Calu3 (cell line): ENCODE measurements at places on chromosomes 4 and X. TPM values are rescaled to one million over a fixed set of nuclear protein-coding genes. Genes with fewer than 3 reads are reported as not detected.

DNA sequence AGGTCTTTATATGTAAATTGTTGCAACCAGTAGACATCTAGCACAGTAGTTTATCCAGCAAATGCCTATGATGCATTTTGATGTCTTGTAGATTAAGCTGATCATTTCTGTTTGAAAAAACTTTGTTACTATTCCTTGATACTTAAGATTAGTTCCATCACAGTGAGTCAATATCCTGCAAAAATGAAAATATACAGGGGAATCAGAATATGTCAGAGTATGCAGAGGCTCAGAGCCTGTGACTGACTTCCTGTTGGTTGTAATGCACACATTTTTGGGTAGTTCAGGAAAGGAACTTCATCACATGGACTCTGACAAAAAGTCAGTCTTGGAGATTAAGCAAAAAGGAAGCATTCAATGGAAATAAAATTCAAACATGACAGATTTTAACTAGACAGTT lies 815.5 kb downstream of the FAT4 start:
- no peak for DNase-seq

GRCh38 chr4:187417721-187418120 lies 577.9 kb upstream of the ZFP42 start:
- DNase-seq = no peak

DNA sequence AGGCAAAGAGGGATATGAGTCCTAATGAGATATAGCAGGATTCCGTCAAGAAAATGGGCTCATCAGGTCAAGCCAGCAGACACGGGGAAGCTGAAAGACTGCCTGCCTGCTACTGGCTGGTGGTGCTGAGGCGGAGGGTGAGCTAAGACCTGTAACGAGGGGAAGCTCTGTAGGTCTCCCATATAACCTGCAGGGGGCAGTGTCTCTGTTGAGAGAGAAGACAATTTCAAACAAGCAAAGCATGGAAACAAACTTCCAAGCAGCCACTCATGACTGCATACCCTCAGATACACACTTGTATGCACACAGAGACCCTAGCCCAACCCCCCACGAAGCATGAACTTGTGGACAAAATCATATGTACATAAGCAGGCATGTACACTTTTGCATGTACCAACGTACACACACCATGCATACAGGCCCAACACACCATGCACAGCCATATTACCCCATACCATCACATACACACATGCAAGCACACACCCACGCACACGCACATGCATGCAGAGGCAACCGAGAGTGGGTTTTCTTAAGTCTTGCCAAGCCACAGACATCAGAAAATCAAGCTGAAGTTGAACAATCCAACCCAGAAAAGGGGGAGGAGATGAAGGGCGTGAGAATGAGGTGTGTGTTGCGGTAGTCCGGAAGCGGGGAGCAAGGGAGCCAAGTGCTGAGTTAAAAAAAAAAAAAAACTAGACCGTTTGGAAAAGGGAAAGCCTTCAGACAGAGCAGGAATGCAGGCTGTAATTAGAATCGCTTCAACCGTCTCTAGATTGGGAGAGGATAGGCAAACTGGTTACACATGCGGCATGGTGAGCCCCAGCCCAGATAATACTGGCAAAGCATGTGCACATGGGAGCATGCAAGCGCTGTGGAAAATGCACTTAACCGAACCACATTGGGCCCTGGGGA lies 71.0 kb downstream of the PJA1 start:
- DNase-seq = peak; percentile 44

DNA sequence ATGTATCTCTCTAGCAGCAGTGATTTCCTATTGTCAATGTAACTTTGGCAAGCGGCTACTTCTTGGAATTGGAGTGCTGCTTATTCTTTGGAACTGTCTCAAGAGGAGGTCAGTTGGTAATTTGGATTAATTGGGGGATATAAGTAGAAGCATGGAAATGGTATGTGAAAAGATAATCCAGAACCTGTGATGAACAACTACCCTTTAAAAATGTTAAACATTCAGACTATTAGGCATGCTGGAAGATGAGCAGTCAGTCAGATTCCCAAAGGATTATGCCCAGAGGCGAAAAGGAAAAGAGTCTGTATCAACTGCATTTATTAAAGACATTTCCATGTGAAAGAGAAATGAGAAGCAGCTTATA lies 62.5 kb downstream of the SEC24D start:
- no peak for DNase-seq

Gene TSPYL2
- total RNA-seq = 18.8 and 19.9 TPM in 2 replicates

Gene GPR143
- total RNA-seq = 8.3 and 8.8 TPM in 2 replicates
